Colonic mucosa (tissue), 4 donors: ENCODE measurements at places on chromosomes 12 and 14. TPM values are rescaled to one million over a fixed set of nuclear protein-coding genes. Genes with fewer than 3 reads are reported as not detected.
A peak's percentile ranks its signal among the peaks of the same experiment; 100 is the strongest.

DNA sequence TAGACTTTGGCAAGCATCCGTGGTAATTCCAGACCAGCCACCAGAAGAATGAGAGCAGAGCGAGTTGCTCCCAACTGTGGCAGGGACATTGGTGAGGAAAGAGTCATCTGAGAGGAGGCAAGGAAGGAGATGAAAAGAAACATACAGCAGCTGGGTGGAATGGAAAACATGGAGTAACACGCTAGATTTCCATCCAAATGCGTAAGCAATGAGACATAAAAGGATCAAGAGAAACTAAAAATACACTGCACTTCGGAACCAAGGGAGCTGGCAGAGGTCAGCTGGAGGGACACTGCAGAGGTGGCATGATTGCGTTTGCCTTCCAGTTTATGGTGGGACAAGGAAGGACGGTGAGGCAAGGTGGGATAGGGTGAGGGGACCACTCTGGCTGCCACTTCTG is 82.9 kb downstream of the DDX51 start:
- no peak for DNase-seq

The INHBE gene
- total RNA-seq: 0.22 TPM

GRCh38 chr12:90280033-90280432 is 571.4 kb upstream of the ATP2B1 start:
- DNase-seq: no peak

GRCh38 chr12:14431975-14432374 is 66.5 kb downstream of the ATF7IP start:
- DNase-seq: no peak

- DNase-seq: no peak
Measured at GRCh38 chr12:57461917-57462250, 2.3 kb downstream of the GLI1 start.

The AGAP2 gene
- 0.86 TPM for total RNA-seq

DNA sequence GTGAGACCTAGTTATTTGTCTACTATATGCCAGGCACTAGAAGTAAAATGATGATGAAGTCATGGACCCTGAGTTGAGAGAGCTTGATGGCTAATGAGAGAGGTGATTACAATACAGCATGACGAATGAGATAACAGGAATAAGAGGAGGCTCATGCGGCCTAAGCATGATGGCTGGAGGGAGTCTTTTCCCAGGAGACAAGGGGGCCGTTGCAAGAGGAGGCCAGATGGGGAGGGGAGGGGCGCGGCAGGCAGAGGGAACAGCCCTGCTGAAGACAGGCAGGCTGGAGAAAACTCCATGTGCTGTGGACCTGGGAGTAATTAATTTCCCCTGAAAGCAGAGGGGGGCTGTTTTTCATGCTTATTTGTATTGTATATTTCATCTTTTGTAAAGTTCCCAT is 144.7 kb upstream of the RFLNA start:
- no peak for DNase-seq

The KRT7 gene
- 4.0 TPM for total RNA-seq

GRCh38 chr14:101884089-101884933 is 80.1 kb upstream of the DYNC1H1 start:
- DNase-seq: no peak

DNA sequence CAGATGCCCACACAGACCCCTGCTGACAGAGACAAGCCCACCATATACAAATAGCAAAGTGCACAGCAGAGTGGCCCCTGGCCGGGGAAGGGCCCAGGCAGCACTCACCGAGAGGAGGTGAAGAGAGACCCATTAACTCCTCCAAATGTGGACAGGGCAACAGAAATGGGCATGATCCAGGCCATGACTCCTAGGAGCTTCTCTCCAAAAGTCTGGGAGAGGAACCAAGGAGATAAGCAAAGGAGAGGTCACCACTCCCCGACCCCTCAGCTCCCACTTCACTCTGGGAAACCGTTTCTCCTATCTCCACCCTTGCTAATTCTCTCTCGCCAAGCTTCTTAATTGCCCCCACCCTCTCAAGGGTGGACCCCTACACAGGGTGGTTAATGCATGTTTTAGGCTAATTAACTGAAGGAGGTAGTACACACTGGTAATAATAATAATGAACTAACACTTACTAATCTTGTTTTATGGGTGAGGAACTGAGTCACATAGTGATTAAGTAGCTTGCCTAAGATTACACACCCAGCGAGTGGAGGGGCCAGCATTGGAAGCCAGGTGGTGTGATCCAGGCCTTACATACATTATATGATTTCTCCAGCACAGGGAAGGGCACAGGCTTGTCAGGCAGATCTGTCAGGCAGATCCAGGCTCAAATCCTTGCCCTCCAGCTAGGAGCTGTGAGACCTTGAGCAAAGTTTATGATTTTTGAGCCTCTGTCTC is 18.9 kb upstream of the CEBPE start:
- DNase-seq: no peak

GRCh38 chr12:123001464-123001863 is 21.0 kb downstream of the ARL6IP4 start:
- no peak for DNase-seq

GRCh38 chr14:22597265-22597664 is 835 bp upstream of the ABHD4 start:
- DNase-seq: no peak

DNA sequence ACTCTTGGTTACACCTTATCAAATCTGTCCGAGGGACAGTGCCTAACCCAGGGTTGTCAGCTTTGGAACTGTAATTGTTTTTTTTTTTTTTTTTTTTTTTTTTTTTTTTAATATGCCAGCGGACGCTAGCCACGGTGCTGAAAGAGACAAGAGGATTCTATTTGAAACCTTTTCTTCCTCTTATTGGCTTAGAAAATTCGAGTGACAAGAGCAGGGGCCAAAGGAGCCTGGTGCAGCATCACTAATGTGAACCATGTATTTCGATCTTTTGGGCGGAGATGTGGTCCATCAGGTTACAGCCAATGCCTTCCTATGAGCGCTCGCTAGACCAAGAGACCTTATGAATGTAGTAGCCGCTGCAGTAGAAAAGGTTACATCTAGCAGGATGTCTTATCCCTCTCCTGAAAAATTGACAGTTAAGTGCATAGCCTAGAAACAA is 922 bp downstream of the PTPRR start:
- no peak for DNase-seq

DNA sequence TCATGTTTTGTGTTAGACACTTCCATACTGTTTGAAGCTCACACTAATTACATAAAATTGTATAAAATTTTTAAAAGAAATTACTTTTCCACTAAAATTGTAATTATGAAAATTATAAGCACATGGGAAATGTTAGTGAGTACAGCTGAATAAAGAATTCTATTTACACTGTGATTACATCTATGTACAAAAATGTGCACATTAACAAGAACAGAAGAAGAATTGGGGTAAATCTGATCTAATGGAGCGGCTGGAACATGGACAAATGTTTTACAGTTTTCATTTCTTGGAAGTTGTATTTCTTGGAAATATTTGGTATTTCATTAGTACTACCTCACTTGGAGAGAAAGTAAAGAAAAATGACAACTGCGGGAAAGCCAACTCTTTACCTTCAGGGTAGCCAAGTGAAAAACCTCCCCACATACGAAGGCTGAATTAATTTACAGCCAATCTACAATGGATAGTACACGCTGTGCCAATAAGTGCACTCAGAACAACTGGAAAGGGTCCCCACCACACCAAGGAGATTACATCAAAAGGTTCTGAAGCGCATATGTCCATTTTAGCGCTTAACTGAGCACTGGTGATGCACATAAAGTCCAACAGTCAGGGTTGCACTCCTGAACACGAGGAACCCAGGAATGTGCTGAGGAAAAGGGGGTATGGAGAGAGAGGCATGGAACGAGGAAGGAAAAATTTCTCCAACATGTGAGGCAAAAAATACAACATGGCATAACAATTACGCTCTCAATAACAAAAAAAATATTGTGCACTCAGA is 17.5 kb downstream of the MED13L start:
- DNase-seq: no peak

The FGF23 gene
- not detected for total RNA-seq

GRCh38 chr12:90229407-90230170 is 521.0 kb upstream of the ATP2B1 start:
- DNase-seq: no peak

The DEPDC4 gene
- 2.8 TPM for total RNA-seq

The UBR7 gene
- total RNA-seq: 35.5 TPM

DNA sequence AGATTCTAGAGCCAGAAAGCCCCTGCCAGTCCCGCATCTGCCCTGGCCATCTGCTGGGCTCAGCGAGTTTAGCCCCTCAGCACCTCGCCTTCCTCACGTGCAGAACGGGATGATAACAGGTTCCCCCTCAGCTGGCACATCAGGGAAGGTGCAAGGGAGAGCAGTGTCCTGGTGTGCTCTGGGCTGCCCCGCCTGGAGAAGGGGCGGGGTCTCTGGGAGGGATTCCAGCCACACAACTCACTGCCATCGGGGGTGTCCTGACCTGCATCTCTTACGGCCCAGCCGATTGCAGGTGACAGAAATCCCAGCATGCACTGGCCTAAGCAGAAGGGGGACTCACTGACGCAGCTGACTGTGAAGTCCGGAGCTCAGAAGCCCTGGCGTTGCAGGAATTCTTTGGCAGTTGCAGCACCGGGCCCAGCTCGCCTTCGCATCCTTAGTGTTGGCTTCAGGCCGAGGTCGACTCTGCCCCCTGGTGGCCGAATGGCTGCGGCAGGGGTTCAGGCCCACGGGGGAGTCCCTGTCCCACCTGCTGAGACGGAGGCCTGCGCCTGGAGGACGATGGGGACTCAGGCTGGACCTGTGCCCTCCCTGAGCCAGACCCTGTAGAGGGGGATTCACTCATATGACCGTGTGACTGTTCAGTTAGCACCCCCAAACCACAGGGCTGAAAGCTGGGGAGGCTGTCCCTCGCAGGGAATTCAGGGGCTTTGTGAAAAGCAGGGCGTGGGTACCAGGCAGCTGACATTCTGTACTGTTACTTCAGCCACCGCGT is 178.6 kb downstream of the ADGRD1 start:
- DNase-seq: peak; percentile 67

GRCh38 chr12:26092346-26093105 is 32.3 kb downstream of the BHLHE41 start:
- no peak for DNase-seq

DNA sequence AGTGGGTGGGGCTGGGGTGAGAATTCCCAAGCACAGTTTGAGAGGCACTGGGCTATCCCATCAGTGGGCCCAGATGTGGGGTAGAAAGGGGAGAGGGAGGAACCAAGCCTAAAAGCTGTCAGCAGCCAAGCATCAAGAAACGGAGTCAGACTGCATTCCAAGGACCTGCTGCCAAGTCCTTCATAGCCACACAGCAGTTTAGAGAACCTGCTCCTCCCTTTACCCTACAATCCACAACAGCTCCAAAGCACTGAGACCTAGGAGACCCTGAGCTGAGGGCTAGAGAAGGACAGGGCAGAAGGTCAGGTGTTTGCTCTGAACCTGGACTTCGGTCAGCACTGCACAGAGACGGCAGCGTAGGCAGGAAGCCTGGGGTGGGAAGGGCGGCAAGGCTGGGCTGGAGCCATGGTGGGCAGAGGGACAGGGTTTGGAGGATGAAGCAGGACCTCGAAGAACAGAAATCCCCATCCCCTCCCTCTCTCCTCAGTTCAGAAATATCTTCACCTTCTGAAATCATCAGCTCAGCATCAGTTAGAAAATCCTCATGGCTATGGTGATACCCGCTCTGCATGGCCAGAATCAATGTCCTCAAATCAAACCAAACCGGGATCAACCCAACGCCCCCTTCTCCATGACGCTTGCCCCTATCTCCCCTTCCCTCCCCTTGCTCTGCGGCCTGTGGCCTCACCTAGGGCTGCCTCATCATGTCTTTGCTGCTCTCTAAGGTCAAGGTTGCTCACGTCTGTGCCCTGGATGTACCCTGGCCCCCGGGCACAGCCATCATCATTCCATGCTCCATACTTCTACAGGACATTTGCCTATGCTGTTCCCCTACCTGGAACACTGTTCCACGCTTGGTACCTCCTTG is 12.9 kb upstream of the SERPINA4 start:
- no peak for DNase-seq

GRCh38 chr14:23485326-23485725 is 15.8 kb downstream of the NGDN start:
- DNase-seq: no peak

DNA sequence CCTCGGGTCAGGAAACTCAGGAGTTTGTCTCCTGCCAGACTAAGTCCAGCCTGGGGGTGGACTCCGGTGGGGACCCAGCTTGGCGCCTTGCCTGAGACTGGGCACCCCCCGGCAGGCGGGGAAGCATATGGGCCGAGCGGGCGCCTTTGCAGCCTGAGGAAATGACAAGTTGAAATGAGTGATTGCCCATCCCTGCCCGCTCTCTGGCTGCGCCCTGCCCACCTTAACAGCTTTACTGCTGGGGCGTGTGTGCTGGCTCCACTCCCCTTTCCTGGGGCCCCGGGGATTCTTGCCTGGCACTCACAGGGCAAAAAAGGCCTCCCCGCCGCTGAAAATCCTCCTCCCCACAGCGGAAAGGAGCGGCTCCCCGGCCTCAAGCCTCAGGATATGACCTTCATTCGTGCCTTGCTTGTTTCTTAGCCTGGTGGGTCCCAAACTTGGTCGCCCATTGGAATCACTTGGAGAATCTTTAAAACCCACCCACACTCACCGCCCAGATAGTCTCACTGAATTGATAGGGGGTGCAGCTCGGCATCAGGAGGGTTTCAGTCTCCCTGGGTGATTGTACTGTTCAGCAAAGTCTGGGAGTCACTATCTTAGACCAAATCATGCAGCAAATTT is 1.5 kb downstream of the RFLNA start:
- peak; percentile 90 for DNase-seq

The ASB2 gene
- total RNA-seq: 1.3 TPM

DNA sequence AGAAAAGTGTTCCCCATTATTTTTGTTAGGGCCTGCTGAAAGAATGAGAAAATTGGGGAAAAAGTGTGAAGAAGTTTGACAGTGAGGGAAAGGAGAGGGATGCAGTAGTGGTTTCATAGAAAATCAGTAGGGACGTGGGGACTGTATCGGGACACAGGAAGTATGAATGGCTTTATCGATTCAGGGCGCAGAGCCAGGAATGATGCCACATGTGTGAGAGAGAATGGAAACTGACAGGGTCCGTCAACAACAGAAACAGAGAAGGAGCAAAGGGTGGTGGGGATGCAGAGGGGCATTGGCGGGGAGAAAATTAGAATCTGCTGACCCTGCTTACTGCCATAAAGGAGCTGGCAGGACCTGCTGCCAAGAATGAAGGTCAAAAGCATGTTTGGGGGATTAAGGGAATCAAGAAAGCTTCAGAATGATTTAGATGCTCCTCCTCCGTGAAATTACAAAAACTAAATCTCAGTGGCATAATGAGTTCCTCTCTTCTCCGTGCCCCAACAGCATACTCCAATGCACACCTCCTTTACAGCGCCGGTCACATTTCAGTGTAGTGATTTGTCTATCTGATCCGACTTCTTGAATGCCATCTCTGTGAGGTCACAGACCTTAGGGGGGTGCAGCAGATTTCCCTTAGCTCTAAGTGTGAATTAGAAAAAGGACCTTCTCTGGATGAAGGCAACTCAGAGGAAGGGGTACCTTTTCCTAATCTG is 92.6 kb downstream of the EMP1 start:
- no peak for DNase-seq
